ENCODE measurements at places on chromosomes 5 and 9. TPM values are rescaled to one million over a fixed set of nuclear protein-coding genes. Genes with fewer than 3 reads are reported as not detected.

The CD14 gene
- 96.6 TPM for total RNA-seq

The FOXI1 gene
- not detected for total RNA-seq

The TIMD4 gene
- 7.6 TPM for total RNA-seq

The SPATA9 gene
- 0.35 TPM for total RNA-seq

The PKD2L2 gene
- not detected for total RNA-seq

The TIGD6 gene
- total RNA-seq = 3.4 TPM

The SLC6A19 gene
- not detected for total RNA-seq

The SAPCD2 gene
- total RNA-seq = 0.92 TPM

The NIM1K gene
- 0.85 TPM for total RNA-seq

The MLANA gene
- not detected for total RNA-seq

The PRRT1B gene
- not detected for total RNA-seq

The HTR4 gene
- total RNA-seq = 7.8 TPM

The TXN gene
- 47.5 TPM for total RNA-seq

The LMX1B gene
- not detected for total RNA-seq

The IFNB1 gene
- not detected for total RNA-seq

The SLC36A1 gene
- 16.0 TPM for total RNA-seq

The TAS2R1 gene
- total RNA-seq = not detected

The FLT4 gene
- total RNA-seq = 4.8 TPM

The CFAP90 gene
- total RNA-seq = not detected

All from thoracic aorta (tissue), 2 donors.